ENCODE measurements at places on chromosomes 11 and 22.

DNA sequence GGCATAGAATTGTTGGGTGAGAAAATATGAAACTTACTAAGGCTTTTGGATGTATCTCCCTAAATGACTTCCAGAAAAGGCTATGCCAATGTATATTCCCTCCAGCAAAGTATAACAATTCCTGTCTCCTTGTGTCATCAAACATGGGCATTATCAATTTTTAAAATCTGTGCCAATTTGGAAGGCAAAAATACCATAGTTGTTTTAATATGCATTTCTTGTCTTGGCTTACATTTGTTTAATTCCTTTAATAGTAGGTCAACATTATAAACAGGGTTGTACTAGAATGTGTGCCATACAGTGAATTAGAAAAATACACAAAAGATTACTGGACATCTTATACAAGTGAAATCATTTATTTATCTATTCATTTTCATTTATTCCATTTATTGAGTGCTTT is 41.6 kb downstream of the DCUN1D5 start:
- DNase-seq = no peak

- no peak for DNase-seq
These were observed 162.8 kb downstream of the BRD1 start for GRCh38 chr22:49664891-49665290.

GRCh38 chr11:127248476-127248875 is 247.9 kb upstream of the KIRREL3 start:
- no peak for DNase-seq

GRCh38 chr11:134449051-134449450 is 37.0 kb upstream of the B3GAT1 start:
- no peak for DNase-seq

GRCh38 chr11:126578021-126578420 is 222.5 kb downstream of the ST3GAL4 start:
- no peak for DNase-seq

DNA sequence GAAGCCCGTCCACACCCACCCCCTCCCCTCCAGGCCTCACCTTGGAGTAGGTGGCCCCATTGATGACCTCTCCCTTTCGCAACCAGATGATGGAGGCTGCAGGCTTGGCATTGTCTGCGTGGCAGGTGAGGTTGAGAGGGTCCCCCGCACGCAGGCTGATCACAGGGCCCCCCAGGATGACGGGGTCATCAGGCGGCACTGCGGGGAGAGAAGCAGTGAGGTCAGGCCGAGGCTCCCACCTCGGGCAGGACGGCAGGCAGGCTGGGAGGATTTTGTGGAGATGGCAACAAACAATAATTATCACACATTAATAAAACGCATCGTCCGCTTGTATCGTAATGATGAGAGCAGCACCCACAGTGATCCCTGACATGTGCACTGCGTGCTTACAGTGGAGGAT is 117.8 kb downstream of the ST3GAL4 start:
- no peak for DNase-seq

DNA sequence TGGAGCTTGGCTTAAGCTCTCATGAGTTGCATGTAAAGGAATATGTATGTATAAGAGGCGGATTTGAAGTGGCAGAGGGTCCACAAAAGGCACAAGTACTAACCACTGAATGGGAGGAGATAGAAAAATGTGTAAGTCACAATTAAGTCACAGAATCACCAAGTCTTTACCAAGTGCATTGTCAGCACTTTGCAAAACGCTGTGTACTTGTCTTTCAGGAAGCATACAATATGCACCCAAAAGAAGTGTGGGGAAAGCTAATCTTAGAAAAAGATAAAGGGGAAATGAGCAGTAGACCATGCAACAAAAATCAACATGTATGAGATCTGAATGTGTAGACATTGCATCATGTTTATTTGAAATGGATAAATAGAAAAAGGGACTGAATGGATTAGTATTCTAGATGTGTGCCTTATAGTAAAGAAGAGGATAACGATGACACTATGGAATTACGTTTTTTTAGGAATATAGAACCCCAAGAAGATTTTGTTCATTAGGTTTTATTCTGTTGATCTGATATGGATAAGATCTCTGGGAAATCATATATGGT is 4.5 kb downstream of the CNTF start:
- no peak for DNase-seq

- no peak for DNase-seq
These were observed 463.0 kb downstream of the NTM start for GRCh38 chr11:131833366-131833765.

DNA sequence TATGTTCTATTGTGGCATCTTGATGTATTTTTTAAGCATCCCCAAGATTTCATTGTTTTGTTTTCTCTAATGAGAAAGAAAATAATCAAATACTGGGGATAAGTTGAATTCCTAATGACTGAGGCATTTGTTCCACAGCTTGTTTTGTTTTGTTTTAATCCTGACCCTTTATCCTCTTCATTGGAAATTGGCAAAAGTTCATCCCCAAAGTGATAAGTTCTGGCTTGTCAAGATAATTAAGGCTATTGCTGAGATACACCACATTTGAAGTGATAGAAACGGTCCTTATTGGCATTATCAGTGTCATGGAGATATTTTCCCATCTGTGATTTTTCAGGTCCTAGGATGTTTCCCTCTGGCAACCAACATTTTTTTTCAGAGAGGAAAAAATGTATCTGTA is 65.0 kb downstream of the SLC36A4 start:
- DNase-seq = no peak

- no peak for DNase-seq
These were observed 103.1 kb downstream of the KIRREL3 start for GRCh38 chr11:126897430-126897829.

DNA sequence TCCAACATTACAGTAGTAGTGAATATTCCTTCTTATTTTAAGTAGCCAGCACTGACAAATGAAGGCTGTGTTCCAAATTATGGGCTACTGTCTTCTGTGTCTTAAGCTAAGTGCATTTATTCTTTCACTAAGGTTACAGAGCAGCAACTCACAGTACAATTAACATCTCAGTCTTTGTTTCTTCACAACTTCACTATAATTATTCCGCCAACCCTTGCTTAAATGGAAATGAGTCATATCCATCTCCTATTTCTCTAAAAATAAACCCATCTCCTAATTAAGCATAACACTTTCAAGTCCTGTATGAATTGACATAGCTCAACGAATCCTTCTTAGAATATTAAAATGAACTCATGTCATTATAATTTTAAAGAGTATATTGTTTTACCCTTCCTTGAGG is 6.7 kb downstream of the ETS1 start:
- no peak for DNase-seq

- no peak for DNase-seq
These were observed 14.9 kb downstream of the PACS1 start for GRCh38 chr11:66084821-66085475.

- no peak for DNase-seq
These were observed 250.0 kb downstream of the DYNC2H1 start for GRCh38 chr11:103359216-103359615.

DNA sequence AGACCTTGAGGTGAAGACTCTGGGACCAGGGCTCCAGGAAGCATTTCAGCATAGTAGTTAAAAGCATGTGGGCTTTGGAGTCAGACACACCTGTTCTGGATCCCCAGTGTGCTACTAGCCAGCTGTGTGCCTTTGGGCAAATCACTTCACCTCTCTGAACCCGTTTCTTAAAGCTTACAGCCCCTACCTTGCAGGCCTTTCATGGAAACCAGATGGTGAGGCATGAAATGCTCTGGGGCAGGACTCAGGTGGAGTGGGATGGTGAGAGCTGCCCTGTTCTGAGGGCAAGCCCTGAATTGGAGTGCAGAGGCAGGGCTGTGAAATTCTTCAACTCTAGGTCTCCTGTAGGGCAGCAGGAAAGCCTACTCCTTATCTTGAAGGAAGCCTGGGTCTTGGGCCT is 10.5 kb downstream of the UCP2 start:
- no peak for DNase-seq

DNA sequence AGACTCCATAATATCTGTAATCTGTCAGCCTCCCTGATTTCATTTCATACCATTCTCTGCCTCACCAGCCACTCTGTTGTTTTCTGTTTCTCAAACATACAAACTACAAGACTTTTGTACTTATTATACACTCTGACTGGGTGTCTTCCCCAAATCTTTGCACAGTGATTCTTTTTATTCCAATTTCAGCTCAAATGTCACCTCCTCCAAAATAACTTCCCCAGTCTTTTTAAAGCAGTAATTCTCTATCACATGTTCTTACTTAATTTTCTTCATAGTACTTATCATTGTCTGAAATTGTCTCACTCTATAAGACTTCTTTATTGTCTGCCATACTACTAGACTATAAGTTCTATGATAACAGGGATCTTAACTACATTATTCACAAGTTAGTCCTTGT is 19.6 kb downstream of the SOX6 start:
- DNase-seq = no peak

GRCh38 chr11:13772223-13773046 is 104.0 kb downstream of the FAR1 start:
- no peak for DNase-seq

- DNase-seq = no peak
These were observed 836 bp downstream of the SLC16A8 start for GRCh38 chr22:38082986-38083710.

DNA sequence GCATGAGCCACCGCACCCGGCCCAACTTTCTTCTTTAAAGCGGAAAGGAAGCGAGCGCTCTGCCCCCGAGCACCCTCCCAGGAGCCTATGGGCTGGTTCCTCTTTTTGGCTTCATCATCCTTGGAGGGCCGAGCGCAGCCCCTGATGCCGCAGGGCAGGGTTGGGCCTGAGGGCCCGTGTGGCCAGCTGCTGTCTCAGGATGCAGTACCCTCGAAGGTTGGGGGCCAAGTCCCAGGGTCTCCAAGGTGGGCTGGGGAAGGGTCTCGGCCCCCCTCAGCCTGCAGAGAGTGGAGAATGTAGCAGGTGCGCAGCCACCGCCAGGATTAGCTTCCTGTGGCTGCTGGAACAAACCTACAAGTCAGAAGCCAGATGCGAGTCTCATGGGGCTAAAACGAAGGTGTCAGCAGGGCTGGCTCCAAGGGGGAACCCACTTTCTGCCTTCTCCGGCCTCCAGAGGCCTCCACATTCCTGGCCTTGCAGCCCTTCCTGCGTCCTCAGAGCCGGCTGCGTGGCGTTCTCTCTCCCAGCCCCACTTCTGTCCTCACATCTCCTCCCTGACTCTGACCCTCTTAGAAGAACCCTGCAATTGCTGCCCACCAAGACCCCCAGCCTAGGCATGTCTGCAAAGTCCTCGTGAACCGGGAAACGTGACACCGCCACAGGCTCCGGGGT is 2.9 kb downstream of the PANX2 start:
- DNase-seq = no peak

GRCh38 chr22:19877626-19878339 is 23.1 kb upstream of the GNB1L start:
- DNase-seq = no peak

DNA sequence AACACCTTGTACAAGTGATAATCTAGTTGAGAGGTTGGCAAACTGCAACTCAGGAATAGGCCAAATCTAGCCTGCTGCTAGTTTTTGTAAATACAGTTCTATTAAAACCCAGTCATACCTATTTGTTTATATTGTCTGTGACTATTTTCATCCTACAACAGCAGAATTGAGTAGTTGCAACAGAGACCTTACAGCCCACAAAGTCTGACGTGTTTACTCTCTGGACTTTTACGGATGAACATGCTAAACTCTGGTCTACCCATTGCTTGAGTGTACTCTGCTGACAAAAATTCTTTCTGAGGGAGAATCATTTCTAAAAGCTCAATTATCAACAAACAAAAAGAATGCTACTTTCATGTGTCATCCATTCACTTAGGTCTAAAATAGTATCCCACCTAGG is 287.0 kb downstream of the DYNC2H1 start:
- no peak for DNase-seq

DNA sequence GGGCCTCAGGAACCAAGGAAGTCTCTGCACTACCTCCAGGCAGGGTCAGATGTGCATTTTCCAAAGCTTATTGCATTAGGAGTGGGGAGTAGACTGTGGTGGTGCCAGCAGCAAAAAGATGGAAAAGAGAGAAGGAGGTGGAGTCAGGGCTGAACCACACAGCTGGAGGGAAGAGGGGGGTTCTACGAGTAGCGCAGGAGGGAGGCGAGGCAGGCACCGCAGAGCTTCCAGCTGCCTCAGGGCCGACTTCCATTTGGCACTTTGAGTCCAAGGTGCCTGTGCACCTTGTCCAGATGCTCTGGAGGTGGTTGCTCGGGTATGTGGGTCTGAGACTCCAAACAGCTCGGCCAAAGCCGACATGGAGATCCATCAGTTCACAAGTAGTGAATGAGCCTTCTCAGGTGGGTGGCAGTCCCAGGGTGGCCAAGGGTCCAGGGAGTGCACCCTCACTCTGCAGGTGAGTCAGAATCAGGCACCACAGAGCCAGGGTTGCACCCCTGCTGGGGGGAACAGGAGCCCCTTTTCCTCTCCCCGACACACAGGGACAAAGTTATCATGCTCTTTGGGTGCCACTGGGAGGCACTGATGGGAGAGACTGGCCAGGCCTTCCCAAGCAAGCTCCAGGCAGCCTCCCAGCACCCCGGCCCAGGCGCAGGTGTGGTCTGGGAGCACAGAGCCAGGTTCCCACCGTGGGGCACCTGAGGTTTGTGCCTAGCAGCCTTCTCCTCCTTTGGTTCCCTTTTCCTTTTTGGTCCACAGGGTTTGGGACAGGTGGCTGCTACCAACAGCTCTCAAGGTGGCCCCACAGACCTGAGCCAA is 30.2 kb downstream of the GGT5 start:
- DNase-seq = no peak

GRCh38 chr11:34030382-34030781 is 21.1 kb upstream of the CAPRIN1 start:
- no peak for DNase-seq

DNA sequence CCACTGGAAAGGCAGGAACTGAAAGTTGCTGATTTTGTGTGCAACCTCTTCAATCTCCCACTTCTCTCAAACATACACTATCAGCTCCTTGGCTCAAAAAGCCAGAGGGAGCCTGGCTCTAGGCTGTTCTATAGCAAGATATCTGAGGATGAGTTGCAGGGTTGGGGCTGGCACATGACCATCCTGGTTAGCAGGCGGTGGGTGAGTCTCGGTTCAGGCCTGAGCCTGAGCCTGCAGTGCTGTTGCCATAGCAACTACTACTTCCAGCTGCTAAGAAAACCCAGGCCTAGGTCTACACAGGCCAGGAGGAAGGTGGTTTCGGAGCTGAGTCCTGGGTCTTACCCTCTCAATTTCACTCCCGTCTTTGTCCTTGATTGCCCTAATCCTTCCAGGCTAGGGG is 39.0 kb downstream of the CWC15 start:
- no peak for DNase-seq

- DNase-seq = no peak
These were observed 165.6 kb upstream of the DDI1 start for GRCh38 chr11:103870821-103871309.

DNA sequence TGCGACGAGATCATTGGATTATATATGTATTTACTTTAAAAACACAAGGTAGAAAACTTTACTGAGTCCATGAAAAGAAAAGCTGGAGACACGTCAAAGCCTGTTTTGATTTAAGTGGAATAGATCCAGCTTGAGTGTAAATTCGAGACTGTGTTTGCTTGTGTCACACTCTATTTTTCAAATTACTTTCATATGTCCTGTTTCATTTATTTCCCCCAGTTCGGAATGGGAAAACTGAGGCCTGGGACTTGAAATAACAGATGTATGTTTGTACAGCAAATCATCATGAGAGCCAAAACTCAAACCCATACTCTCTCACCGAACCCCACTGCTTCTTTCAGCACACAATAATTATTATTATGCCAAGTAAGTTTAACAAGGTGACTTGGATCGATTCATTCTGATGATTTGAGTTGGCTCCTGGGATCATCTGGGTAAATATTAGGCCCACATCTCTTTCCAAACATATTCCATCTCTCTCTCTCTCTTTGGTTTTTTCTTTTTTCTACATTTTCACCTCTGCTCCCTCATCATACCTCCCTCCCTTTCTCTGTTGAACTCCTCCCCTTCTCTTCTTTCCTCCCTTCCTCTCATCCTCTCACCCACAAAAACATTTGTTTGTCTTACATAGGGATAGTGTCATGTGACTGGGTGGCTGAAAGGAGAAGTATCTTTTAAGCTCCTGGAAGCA is 21.2 kb downstream of the FZD4 start:
- no peak for DNase-seq

Data from effector memory CD4-positive, alpha-beta T cell (primary cell).